Fibroblast of lung (primary cell): ENCODE measurements at places on chromosomes 3 and 15. TPM values are rescaled to one million over a fixed set of nuclear protein-coding genes. Genes with fewer than 3 reads are reported as not detected.

GRCh38 chr15:70602834-70603560 lies 160.4 kb downstream of the UACA start:
- no peak for DNase-seq

- peak; percentile 66 for DNase-seq
Measured at GRCh38 chr15:42056934-42057798, 36.3 kb upstream of the PLA2G4E start.

The GOLGA6L10 gene
- polyA plus RNA-seq = 0.16 and 0.20 TPM in 2 replicates

GRCh38 chr15:34693053-34693744 lies 61.6 kb downstream of the GJD2 start:
- DNase-seq = peak; percentile 52

The LRRIQ4 gene
- 0.05 TPM in 1 of 2 replicates, not detected in the other for polyA plus RNA-seq

- DNase-seq = no peak
Measured at GRCh38 chr3:154977666-154978065, 102.5 kb upstream of the MME start.

The WDR49 gene
- polyA plus RNA-seq = not detected in 2 replicates

- DNase-seq = peak; percentile 66
Measured at GRCh38 chr15:50135031-50135551, 16.1 kb upstream of the ATP8B4 start.

The GOLGA8T gene
- 0.03 TPM in 1 of 2 replicates, not detected in the other for polyA plus RNA-seq

The BCL2A1 gene
- 0.31 and 2.6 TPM in 2 replicates for polyA plus RNA-seq

The LAMB2 gene
- 285 and 375 TPM in 2 replicates for polyA plus RNA-seq

DNA sequence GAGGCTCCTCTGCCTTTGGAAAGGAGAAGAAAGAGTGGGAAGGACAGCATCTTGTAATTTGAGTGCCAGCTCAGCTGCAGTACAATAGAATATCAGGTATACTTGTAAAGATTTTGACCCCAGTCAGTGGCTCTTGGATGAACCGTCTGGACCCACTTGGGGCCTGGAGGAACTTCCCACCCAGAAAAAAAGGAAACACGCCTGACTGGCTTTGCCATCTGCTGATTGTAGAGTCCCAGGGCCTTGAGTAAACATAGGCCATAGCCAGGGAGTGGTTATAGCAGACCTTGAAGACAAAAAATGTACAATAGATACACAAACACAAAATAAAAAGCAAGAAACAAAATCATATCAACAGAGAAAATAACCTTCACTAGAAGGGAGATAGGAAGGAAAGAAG lies 112.1 kb downstream of the GOLIM4 start:
- DNase-seq = no peak

- DNase-seq = no peak
Measured at GRCh38 chr15:63226966-63227401, 37.6 kb downstream of the RAB8B start.

The LIPC gene
- polyA plus RNA-seq = 0.51 and 0.82 TPM in 2 replicates

The AP3B2 gene
- polyA plus RNA-seq = 0.09 TPM in 2 replicates

The GOLGA8R gene
- 0.28 and 0.65 TPM in 2 replicates for polyA plus RNA-seq

The NR2E3 gene
- 0.05 and 0.08 TPM in 2 replicates for polyA plus RNA-seq

DNA sequence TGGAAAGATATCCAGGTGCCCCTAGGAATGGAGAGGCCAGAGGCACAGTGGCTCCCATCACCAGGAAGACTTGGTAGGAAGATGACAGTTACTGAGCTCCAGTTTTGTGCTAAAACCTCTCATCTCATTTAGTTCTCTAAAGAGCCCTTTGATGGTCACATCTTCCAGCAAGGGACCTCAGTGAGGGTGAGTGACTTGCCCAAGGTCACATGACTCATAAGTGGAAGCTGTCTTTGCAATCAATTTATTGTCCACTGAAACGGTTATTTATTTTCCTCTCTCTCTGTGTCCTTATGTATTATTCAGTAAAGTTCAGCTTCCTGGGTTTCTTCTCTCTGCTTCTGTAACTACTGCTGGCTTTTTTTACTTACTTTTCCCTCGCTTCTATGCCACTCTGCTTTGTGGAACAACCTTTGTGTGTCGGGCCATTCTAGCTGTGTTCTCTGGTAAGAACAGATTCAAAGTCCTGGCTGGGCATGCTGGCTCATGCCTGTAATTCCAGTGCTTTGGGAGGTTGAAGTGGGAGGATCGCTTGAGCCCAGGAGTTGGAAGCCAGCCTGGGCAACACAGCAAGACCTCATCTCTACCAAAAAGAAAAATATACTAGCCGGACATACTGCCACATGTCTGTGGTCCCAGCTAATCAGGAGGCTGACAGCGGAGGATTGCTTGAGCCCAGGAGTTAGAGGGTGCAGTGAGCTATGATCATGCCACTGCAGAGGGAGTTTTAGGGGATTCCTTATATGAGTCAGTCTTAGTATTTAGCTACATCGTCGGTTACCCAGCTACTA lies 55.9 kb downstream of the PDIA5 start:
- peak; percentile 12 for DNase-seq

GRCh38 chr3:43207628-43208085 lies 78.7 kb upstream of the SNRK start:
- DNase-seq = peak; percentile 36

The CLDN11 gene
- 316 and 440 TPM in 2 replicates for polyA plus RNA-seq

- DNase-seq = no peak
Measured at GRCh38 chr15:31133890-31134289, 32.4 kb upstream of the TRPM1 start.

DNA sequence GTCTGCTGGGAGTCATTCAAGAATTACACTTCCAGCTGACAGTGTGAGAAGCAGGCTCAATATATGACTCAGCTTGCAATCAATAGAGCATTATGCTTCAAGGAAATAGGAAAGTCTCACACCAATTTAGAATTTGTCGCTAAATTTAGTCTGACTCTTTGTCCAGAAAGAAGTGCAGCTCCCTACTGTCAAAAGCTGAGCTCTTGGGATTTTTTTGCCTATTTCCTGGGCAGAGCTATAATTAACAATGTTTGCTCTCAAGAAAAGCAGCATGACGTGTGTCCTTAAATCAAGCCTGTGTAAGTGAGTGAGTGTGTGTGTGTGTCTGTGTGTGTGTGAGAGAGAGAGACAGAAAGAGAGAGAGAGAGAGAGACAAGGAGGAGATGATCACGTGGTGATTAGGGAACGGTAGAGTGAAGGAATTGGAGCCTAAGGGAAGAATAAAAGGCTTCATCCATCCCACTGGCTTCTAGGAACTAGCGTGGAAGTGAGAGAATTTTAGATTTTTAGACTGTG lies 16.4 kb upstream of the SLC35G2 start:
- DNase-seq = peak; percentile 52

The EFHB gene
- 0.28 and 0.43 TPM in 2 replicates for polyA plus RNA-seq

DNA sequence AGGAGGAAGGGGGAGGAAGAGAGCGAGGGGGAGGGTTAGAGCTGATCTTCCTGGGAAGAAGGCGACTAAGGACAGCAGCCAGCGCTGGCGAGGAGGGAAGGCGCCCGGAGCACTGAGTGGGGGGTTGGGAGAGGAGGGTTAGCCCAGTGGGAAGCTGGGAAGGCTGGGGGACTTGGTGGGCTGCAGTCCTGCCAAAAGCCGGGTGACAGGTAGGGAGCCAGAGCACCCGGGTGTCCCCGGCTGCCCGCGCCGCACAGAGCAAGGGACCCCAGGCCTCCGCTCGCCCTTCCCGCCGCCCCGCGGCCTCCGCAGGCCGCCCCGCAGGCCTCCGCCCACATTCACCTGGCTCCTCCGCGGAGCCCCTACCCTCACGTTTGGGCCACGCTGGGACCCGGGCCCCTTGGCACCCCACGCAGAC lies 448 bp downstream of the SLC12A8 start:
- no peak for DNase-seq

The HEG1 gene
- 167 and 305 TPM in 2 replicates for polyA plus RNA-seq

The HIGD2B gene
- polyA plus RNA-seq = not detected in 2 replicates
